ENCODE measurements at places on chromosomes 7 and 10. TPM values are rescaled to one million over a fixed set of nuclear protein-coding genes. Genes with fewer than 3 reads are reported as not detected.

The NODAL gene
- not detected for total RNA-seq

The H2BK1 gene
- total RNA-seq = not detected

The LIPJ gene
- total RNA-seq = not detected

The TFR2 gene
- 0.70 TPM for total RNA-seq
